ENCODE measurements at places on chromosomes 4 and X.

DNA sequence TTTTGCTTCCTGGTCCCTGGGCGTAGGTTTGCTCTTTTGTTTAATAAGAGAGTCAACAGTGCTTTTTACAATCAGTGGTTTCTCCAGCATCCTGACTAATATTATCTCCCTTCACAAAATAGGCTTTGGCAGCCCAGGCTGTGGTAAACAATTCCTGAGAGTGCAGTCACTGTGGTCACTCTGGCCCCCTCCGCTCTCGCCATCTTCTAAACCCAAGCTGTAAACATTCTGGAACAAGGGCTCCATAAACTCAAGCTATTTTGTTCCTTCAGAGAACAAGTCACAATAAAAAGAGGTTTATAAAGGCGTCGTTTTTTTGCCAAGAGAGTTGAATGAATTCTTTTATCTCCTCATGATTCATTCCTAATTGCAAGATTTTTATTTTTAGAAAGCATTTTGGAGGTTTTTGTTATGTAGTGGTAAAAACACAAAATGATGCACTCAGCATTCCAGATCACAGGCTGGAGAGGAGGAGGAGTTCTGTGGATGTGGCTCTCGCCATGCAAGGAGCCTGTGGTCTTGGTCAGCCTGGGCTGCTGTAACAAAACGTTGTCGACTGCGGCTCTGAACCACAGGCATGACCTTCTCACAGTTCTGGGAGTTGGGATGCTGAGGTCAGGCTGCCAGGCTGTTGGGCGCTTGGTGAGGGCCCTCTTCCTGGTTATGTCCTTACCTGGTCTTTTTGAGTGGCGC is 486.4 kb upstream of the FAT1 start:
- peak; percentile 47 for DNase-seq

GRCh38 chrX:38304010-38304409 is 23.3 kb downstream of the RPGR start:
- DNase-seq, result no peak

- DNase-seq, result peak; percentile 12
Measured at GRCh38 chr4:9898596-9899305, 117.3 kb downstream of the DRD5 start.

GRCh38 chr4:72374159-72374558 is 194.9 kb downstream of the ADAMTS3 start:
- no peak for DNase-seq

GRCh38 chr4:182741914-182742313 is 175.3 kb downstream of the DCTD start:
- DNase-seq, result no peak

GRCh38 chr4:85496126-85496849 is 21.3 kb downstream of the ARHGAP24 start:
- DNase-seq, result no peak

DNA sequence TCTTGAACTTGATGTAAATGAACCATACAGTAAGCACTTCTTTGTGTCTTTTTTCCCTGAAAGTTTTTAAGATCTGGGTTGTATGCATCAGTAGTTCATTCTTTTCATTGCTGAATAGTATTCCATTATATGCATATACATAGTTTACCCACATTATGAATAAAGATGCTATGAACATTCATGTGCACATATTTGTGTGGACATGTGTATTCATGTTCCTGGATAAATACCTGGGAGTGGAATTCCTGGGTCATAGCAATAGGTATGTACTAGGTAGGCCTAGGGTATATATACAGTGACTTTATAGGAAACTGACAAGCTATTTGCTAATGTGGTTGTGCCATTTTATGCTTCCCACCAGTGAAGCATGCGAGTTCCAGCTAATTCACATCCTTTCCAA is 215.9 kb downstream of the NR3C2 start:
- no peak for DNase-seq

- DNase-seq, result no peak
Measured at GRCh38 chr4:155367608-155368007, 9.2 kb downstream of the MAP9 start.

- no peak for DNase-seq
Measured at GRCh38 chrX:15873566-15873965, 19.0 kb upstream of the AP1S2 start.

DNA sequence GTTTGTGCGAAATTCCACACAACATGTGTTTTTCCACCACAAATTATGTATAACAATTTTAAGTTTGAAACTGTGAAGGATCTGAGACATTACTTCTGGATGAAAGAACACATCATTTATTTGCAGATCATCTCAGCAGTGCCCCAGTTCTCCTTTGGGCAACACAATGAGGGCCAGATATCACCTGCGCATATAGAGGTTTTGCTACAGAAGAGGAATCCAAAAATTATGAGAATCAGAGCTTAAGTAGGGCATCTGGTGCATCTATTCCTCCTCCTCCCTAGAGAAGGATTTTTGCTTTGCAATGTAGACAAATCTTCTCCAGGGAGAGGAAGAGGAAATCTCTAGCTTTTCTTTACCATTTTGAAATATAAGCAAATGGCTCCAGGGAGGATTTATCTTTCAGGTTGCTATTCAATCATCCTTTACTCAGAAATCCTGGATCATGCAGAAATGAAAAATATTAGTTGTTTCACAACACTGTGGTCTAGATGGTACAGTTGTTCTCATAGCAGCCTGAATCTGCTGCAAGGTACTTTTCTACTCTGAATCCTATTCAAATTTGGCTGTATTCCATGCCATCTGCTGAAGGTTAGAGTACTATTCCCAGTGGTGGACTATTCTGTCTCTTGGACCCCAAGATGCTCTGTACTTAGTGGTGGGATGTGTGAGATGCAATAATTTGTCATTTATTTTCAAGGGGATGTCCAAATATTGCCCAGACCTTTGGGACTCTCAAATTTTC is 132.1 kb downstream of the SNCA start:
- DNase-seq, result no peak

DNA sequence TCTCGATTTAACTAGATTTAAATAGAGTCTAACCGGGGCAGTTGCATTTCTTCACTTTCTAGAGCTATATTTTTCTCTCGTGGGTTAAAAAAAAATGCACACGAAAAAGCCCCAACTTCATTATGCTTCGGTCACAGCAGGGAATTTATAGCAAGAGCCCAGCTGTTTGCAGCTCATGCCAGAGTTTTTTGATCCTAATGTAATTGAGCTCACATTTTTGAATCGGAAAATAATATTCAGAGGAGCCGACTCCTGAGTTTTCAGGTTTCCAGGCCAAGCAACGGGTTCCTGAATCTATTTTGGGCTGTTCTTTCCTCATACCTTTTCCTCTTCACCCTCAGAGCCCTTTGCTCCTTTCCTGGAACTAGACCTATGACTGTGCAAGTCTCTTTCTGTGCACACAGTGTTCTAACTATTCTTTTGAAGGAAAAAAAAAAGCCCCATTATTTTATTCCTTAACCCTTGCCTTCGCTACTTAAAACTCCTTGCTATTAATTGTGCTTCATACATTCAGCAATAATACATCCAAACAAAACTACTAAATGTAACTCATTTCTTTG is 27.5 kb upstream of the ESX1 start:
- no peak for DNase-seq

GRCh38 chr4:72326692-72327632 is 242.1 kb downstream of the ADAMTS3 start:
- DNase-seq, result peak; percentile 43

GRCh38 chr4:190019023-190019858 is 7.8 kb downstream of the FRG2 start:
- no peak for DNase-seq

- DNase-seq, result no peak
Measured at GRCh38 chr4:185196437-185196836, 7.4 kb downstream of the CFAP97 start.

GRCh38 chrX:40539214-40540142 is 41.3 kb upstream of the ATP6AP2 start:
- no peak for DNase-seq

DNA sequence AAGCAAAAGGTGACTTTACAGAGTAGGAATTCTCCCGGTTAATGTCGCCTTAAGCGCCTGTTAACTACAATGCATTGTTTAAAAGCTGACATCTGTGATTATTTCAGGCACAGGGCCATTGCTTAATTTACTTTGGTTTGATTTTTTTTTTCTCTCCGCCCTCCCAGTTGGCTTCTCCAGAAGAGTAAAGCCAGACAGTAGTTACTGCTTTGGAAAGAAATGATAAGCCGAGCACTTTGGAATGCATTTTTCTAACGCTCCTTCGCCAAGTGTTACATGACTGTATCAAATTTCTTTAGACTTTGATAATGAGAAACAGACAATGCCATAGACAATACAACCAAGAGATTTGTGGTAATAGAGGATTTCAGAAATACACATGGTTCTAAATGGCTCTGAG is 383.0 kb upstream of the TENM3 start:
- no peak for DNase-seq

DNA sequence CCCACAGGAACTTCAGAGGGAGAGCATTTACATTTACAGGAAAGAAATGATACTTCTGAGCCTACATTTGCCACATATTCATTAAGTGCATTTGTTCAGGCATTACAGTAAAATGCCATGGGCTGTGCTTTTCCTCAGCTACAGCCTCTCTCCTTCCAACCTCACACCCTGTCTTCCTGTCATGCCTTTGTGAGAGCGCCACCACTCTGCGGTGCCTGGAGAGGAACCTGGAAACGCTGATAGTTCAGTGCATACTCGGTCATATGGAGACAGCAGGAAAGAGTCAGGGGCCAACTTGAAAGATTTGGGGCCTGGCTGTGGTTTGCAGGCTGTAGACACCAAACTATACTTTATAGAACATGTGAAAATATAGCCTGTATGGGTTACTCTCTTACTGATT is 40.5 kb downstream of the NFKB1 start:
- DNase-seq, result no peak

GRCh38 chrX:7926501-7926900 is 712 bp downstream of the PNPLA4 start:
- DNase-seq, result no peak

DNA sequence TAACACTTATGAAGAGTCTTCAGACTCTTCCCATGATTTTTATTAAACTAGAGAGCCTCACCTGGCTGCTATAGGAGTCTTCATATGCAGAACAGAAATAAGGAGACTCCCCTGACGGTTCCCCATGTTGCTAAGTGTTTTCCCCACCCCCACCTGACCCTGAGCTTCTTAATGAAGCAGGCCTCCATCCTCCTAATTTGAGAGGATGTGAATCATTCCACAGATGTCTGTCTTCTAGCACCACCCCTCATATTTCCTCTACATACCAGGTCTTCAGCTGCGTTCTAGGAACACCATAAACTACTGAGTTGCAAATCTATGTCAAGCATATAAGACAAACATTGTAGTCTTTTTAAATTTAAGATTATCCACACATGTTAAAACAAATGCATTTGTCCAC is 36.9 kb downstream of the RP2 start:
- DNase-seq, result no peak

DNA sequence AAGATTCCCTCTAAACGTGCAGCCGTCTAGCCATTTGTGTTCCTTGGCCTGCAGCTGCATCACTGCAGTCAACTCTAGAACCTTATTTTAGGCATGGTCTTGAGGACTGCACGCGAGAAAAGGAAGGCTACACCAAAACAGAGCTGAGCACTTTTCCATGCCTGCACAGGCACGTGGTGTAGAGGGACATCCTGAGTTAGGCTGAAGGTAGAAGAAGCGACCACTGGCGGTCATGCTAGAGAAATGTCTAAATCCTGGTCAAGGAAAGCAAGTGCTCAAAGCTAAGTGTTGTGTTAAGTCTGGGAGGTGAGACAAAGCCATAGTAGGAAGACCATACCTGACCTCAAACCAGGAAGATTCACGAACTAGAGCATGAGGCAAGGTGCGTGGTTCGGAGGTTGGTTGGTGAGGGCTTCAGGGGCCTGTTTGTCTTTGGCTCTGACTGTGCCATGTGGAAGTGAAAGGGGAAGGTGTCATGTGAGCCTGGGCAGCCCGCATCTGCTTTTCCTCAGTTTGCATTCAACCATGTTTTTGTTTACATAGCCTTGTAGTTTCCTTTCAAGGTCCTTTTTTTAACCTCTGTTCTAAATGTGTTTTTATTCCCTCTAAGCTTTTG is 203.8 kb downstream of the AASDH start:
- DNase-seq, result no peak

DNA sequence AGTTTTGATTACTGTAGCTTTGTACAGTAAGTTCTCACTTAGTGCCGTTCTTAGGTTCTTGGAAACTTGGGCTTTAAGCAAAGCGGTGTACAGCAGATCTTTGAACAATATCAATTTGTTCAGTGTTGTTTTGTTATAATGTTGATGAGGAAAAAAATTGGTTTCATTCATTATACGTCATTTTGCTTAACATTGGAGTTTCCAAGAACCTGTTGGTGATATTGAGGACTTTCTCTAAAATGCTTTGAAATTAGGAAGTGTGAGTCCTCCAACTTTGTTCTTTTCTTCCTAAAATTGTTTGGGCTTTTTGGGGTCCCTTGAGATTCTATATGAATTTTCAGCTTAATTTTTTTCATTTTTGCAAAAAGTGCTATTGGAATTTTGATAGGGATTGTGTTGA is 49.1 kb downstream of the STAG2 start:
- no peak for DNase-seq

DNA sequence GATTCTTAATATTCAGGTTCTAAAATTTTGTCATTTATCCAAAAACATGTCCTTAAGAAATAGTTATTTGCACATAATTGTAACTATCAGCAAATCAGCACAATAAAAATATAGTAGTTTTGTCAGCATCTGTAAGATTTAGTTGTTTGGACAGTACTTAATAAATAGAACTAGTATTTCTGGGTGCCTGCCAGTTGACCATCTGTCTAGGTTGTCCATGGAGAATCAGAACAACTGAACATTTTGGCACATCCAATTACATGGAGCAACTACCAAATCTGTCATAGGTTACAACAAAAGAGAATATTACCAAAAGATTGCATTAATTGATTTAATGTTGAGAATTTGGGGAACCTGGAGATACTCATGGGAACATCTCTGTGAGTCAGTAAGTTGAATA is 305.5 kb upstream of the TACR3 start:
- no peak for DNase-seq

DNA sequence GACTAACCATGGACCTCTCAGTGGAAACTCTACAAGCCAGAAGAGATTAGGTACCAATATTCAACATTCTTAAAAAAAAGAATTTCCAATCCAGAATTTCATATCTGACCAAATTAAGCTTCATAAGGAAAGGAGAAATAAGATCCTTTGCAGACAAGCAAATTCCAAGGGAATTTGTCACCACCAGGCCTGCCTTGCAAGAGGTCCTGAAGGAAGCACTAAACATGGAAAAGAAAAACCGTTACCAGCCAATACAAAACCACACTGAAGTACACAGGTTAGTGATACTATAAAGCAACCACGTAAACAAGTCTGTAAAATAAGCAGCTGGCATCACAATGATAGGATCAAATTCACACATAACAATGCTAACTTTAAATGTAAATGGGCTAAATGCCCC is 156.6 kb downstream of the FAM13A start:
- no peak for DNase-seq

DNA sequence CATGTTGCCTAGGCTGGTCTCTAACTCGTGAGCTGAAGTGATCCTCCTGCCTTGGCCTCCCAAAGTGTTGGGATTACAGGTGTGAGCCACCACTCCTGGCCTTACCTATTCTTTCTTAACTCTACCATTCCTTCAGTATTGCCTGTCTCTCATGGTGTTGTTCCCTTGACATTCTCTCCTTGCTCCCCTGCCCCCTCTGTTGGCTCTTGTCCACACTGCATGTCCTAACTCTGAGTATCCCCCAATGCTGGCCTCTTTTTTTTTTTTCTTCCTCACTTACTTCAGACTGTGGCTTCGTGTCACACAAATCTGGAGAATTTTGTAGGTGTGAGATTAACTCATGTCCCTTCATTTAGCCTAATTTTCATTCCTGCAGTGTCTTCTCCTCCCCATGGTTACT is 22.9 kb upstream of the FRMPD4 start:
- DNase-seq, result peak; percentile 2
